Posterior vena cava (tissue), 2 donors: ENCODE measurements at places on chromosomes 5 and 9. TPM values are rescaled to one million over a fixed set of nuclear protein-coding genes. Genes with fewer than 3 reads are reported as not detected.

DNA sequence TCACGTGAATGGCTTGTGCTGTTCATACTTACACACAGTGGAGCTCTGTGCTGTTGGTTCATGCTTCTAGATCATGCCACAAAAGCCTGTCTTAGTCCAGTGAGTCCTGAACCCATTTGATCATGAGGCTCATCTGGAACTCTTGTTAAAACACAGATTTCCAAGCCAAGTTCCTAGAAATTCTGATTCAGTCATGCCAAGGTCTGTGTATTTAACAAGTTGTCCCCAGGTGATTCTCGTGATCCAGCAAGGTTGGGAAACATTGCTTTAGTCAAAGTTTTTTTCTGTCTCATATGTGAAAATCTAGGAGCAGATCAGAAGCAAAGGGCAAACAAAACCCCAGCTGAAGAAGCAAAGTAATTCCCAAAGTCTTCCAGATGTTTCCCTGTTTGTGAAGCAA is 112.5 kb upstream of the GAS1 start:
- no peak for DNase-seq

GRCh38 chr5:87210743-87211142 is 56.9 kb upstream of the RASA1 start:
- no peak for DNase-seq

DNA sequence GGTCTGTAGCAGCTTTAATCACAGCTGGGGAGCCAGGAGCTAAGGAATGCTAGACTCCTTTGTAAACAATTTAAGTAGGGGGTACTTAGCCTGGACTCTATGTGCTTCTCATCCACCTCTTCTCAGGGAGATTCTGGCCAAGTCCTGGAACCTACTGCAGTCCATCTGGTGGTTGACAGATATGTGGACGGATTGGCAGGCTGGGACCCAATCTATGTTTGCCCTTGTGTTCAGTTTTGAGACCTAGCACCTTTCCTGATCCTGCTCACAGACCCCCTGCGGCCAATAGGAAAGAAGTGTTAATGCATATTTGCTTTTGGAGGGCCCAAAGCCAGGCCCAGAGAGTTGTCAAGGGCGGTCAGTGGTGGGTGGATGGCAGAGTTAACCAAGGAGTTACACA is 6.4 kb downstream of the SLC22A5 start:
- DNase-seq: no peak

TXNDC8 gene
- total RNA-seq: not detected

FRMPD1 gene
- total RNA-seq: not detected

BHMT gene
- 0.62 TPM for total RNA-seq
